ENCODE measurements at places on chromosomes 12 and 14.

- no peak for DNase-seq
These were observed 30.0 kb downstream of the TMEM132D start for GRCh38 chr12:129873833-129874208.

DNA sequence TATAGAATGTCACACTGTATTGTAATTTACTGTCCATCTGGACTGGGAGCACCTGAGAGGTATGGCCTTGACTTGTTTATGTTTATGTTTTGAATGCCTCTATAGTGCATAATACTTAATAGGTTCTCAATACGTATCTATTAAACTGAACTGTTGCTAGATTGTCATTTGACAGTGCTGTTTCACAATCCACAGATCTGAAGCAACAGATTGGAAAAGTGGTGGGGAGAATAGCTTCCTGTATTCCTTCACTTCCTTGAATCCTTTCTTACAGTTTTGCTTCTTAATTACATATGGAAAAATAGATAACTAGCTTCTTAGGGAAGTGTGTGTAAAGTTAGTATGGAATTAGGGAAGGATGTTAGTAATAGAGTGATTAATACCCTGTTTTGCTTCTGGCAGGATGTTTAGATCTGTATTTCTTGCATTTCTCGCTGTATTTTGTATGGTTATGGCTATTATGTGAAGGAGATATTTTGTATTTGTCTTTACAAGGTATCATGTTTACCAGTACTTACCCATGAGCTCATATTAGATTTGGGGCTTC is 4.5 kb downstream of the CNOT2 start:
- no peak for DNase-seq

DNA sequence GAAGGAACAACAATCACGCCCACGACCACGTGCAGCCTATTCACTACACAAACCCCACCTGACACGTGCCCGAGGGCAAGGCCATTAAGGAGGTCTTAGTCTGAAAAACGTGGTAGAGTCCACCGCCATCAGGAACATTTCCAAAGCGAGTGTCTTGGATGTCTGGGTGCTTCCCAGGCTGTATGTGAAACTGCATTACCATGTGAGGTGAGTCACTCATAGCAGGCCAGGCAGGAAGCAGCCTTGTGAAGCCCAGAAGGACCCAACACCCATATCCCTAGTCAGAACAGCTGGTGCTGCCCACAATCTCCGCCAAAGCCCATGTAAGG is 3.3 kb upstream of the KRT79 start:
- DNase-seq = peak; percentile 11

- DNase-seq = no peak
These were observed 244.4 kb downstream of the ZFP36L1 start for GRCh38 chr14:68548194-68549076.

- no peak for DNase-seq
These were observed 75.4 kb upstream of the BDKRB2 start for GRCh38 chr14:96129128-96129736.

DNA sequence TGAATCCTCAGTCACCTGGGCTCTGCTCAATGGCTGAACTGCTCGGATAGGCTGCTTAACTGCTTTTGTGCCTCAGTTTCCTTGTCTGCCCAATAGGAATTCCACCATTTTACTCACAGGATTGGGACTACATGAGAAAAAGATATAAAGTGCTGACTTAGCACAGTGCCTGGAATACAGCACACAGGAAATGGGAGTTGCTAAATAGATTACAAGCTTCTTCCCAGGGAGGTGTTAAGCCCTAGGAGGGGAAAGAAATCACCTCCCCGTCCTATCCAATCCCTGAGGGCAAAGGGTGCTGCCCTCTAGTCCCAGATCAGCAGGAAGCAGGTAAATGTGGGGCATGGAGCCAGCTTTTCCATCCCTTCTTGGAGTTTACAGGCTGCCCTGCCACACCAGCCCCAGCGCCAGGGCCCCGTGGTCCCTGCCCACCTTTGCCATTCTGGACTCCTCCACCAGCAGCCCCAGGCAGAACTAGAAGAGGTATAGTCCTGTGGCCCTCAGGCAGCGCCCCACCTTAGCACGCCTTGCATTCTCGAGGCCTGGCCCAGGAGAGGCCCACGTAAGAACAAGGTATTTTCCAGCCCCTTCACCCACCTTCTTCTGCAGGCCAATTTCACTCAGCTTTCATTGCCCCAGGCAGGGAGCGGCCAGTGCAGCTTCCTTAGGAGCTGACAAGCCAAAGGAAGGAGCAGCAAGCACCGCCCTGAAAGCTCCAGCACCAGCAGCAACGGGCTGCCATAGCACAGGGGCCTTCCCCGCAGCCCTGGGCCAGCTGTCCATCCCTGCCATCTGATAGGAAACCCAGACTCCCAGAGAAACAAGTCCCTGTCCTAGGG is 28.8 kb upstream of the RPLP0 start:
- no peak for DNase-seq

GRCh38 chr14:103156651-103157378 is 33.6 kb downstream of the TNFAIP2 start:
- no peak for DNase-seq

DNA sequence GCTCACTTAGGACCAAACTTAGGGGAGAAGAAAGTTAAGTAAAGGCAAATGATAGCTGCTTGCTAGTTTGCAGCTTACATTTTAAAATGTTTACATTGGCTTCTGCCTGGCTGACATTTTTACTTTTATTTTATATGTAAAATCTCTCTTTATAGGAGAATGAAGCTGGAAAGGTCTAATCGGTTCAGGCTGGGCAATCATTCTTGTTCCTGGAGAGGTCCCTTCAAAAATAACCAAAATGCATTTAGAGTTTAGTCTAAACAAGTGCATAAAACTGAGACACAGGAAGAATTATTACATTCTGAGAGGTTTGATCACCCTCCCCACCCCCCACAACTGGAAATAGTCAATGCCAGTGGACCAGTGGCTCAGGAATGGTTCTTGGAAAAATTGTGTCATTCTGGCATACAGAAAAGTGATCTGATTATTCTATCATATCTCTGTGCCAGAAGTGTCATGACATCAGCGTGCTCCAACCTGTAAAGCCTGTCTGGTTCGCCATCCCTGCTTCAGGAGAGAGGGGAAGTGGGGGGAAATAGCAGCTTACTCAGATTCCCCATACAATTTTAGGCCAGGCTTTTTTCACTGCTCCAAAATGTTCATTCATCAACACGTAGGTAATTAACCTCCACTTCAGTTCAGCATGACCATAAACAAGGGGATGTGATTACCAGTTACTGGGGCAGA is 4.2 kb downstream of the PRICKLE1 start:
- no peak for DNase-seq

GRCh38 chr14:33480071-33480886 is 470.6 kb downstream of the EGLN3 start:
- no peak for DNase-seq

- no peak for DNase-seq
These were observed 6.8 kb downstream of the FBRSL1 start for GRCh38 chr12:132496710-132497109.

DNA sequence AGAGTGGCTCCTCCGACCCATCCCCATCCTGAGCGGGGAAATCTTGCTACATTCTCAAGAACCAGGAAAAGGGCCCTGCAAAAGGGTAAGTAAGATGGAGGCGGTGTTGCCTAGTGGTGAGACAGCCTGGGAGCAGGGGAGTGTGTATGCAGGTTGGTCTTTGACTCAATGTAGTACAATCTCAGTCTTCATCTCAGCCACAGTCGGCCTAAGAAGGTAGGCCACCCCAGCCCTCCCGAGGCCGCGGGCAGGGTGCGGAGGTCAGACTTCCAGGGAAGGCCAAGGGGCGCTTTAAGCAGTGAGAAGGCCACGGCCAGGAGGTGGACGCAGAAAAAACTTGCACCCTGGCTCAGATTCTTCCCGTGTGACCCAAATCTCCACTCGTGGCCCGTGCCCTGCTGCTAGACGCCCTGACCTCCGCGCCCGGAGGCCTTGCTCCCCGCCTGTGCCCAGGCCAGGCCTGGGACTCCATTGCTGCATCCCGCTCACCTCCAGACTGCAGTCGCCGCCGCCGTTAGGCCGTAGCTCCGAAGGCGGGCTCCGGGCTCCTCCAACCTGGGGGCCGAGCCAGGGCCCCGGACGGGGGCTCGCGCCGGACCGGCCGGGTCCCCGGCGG is 435 bp downstream of the FOXM1 start:
- DNase-seq = peak; percentile 48

- no peak for DNase-seq
These were observed 27.6 kb upstream of the TRAF3 start for GRCh38 chr14:102749393-102750305.

- DNase-seq = no peak
These were observed 33.5 kb upstream of the CCDC63 start for GRCh38 chr12:110813285-110813684.

DNA sequence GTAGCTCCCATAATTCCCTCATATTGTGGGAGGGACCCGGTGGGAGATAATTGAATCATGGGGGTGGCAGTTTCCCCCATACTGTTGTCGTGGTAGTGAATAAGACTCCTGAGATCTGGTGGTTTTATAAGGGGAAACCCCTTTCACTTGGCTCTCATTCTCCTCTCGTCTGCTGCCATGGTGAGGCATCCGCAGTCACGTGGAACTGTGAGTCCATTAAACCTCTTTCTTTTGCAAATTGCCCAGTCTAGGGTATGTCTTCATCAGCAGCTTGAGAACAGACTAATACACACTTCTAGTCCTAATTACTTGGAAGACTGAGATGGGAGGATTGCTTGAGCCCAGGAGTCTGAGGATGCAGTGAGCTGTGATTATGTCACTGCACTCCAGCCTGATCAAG is 64.4 kb downstream of the TMX1 start:
- peak; percentile 54 for DNase-seq

- DNase-seq = no peak
These were observed 190.4 kb downstream of the PPM1H start for GRCh38 chr12:62744551-62744950.

GRCh38 chr14:90781344-90781761 is 34.9 kb downstream of the TTC7B start:
- no peak for DNase-seq

DNA sequence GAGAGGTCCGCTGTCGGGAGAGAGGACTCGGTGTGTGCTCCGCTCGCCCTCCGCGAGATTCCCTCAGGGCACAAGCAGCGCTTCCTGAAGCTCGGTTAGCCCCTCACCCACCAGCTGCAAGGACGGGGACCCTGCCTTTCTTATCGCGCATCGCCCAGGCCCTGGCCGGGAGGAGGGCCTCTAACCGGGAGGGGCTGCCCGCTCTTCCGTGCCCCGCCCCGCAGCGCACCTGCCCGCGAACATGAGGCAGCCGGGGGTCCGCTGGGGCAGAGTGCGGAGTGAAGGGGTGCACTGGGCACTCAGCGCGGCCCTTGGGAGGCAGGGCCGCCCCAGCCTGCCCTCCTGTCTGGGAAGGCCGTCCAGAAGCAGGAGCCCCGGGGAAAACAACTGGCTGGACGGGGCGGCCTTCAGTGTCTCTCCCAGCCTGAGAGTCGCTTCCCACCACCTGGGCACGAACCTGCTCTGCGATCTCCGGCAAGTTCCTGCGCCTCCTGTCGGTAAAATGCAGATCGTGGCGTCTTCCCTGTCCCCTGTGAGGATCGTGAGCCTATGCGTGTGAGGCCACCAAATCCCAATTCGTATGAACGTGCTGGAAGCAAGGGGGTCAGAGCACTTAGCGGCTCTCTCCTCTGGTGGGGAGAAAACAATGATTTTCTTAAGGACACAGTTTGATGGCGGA is 28.0 kb upstream of the ADIPOR2 start:
- DNase-seq = peak; percentile 40

GRCh38 chr12:80756875-80757274 is 40.2 kb downstream of the MYF5 start:
- no peak for DNase-seq

DNA sequence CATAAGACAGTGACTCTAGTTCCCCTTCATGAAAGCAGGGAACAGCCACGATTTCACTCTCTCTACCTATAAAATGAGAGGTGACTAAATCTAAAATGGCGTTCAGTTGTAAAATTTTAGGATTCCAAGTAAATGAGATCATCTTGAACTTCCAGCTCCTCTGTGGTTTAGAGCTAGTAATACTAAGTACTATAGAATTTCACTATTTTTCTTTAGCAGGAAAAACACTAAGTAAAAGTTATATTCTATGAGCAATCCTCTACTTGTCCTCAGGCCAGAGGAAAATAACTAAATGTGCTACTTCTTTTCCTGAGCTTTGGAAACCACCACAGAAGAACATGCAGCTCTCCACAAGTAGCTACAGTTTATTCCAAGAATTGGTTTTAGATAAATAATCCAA is 55.6 kb downstream of the NIN start:
- no peak for DNase-seq

- DNase-seq = no peak
These were observed 89.5 kb upstream of the TMPO start for GRCh38 chr12:98425859-98426258.

- no peak for DNase-seq
These were observed 221.6 kb downstream of the LRRK2 start for GRCh38 chr12:40446385-40446784.

DNA sequence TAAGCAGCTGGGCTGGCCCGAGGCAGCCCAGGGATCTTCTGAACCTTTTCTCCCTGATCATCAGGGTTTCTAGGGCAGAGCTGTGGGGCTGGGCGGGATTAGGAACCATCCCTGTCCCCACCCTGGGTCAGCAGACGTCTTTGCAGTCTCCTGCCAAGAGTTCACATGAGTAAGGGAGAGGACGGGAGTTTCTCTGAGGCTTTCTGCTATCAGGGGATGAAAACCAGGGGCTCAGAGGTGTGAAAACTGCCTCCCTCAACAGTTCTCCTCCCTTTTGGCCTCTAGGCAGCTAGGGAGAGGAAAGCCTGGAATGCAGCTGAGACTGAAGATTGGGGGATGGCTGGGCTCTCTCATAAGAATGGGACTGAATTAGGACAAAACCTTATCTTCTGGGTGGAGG is 7.9 kb downstream of the ZNF385A start:
- DNase-seq = no peak

DNA sequence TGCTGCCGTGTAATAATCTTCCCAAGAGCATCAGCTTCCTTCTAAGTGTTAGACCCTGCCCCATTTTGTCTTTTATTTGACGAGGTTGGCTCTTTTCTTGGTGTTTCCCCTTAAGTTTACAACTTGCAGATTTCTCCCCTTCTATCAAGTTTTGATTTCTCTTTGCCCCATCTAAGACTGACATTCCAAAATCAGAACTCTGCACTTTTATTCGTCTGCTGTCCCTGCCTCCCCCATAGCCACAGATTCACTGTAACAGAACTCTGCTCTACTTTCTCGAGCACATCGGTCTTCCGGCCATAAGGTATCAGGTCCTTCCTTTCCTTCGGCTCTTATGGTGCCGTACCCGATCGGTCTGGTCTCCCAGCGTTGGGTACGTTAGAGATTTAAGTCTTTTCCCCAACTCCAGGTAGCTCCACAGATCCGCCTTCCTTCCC is 563 bp downstream of the DCP1B start:
- no peak for DNase-seq

GRCh38 chr14:57617510-57617909 is 123.9 kb upstream of the CCDC198 start:
- DNase-seq = no peak

Data from stimulated activated CD4-positive, alpha-beta T cell treated with anti-CD3 and anti-CD28 coated beads, Interleukin-15, amount 100 ng/mL, for 24 hours (primary cell).